GM12892 (cell line): ENCODE measurements at places on chromosomes 5 and 9.

DNA sequence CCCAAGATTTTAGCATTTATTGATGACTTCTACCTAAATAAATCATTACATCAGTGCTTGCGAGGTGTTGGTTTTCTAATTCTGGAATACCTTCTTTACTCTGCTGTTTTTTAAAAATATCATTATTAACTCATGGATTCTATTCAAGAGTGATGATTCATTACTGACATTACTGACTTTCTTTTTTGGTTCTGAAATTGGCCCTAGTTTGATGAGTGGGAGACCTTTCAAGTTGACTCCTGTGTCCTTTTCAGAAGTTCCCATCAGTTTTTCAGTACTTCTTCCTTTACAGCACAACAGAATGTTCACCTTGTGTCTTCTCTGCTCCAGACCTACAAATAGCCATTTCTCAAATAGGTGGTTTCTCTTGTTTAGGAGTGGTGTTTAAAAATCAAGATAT lies 114.1 kb downstream of the PCSK5 start:
- DNase-seq: no peak

DNA sequence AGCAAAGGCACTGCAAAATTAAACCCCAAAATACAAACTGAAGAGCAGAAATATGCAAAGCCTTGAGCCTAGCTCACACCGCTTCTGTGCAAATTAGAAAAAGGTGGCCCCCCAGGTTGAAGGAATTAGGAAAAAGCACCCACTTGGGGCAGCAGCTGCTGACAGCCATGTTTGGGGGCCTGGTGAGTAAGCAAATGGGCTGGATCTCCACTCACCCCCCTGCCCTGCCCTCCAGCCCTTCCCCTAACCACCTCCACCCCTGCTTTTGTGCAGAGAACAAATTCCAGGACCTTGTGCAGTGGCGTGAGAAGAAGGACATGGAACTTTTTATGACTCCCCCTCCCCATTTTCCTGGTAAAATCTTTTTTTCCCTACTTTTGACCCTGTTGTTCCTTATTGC lies 92.0 kb upstream of the DNAH5 start:
- no peak for DNase-seq

DNA sequence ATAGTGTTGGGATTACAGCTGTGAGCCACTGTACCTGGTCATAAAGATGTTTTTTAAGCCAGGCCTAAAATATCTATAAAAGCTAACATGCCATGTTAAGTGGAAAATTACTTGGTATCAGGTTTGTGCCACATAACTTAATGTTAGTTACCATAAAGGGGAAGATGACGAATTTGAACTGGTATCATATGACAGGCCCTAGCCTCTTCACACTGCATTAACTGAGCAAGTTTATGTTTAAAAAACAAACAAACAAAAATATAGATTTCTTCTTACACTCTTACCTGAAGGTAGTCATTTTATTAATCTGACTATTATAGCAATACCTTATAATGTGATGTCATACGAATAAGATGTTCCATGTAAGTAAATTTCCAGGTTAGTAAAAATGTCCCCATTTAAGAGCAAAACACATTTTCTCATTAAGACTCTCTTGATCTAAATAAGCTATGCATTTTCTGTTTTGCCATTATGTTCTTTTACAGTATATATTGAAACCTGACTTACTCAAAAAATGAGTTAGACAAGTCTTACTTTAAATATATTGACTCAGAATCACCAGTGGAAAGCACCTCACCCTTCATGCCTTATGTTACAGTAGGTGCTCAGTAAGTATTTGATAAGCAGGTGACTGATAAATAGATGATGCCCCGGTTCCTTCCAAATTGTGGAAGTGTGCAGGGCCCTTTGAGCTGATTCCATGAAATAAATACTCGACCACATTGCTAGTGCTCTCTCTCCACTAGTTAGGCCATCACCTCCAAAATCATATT lies 125.4 kb downstream of the CDC42SE2 start:
- no peak for DNase-seq

DNA sequence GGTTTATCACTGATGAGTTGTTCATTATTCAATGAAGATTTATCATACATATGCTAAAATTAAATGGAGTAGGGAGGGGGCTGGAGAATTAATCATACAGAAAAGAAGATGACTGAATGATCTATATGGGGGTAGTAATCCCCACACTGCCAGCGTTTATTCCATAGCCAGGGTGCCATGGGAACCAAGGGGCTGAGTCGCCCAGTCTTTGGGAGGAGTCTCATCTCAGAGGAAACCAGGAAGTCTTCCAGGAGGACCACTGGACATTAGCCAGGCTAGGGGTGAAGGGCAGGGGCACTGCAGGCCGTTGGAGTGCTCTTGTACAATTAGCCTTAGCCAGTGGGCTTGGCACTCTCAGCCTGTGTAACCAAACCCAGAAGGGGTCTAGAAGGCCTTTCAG lies 226.5 kb downstream of the ARL15 start:
- DNase-seq: no peak

- DNase-seq: no peak
Observed at GRCh38 chr9:123116036-123116435, 82.6 kb downstream of the GPR21 start.
